ENCODE measurements at places on chromosomes 12 and 14.

- no peak for DNase-seq
Observed at GRCh38 chr12:823028-823698, 70.8 kb downstream of the WNK1 start.

- DNase-seq, result no peak
Observed at GRCh38 chr14:70905301-70905700, 2.0 kb upstream of the PCNX1 start.

GRCh38 chr12:96514328-96514727 lies 25.0 kb downstream of the CFAP54 start:
- no peak for DNase-seq

GRCh38 chr12:57455374-57456144 lies 452 bp downstream of the INHBE start:
- DNase-seq, result no peak

DNA sequence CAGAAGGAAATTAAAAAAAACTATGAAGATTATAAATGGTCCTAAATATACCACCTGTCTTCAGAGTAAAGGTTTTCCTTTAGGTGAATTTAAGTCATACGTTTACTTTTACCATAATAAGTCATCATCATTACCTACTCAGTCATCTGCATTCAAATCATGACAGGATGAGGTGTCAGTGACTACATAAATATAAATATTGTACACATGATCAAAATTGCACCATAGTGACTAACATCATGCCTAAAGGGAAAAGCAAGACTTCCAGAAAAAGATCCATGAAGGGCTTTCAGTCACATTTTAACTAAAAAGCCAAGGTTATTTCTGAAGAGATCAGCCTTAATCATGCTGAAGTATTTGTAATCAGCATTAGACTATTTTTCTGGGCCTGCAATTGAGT lies 759.9 kb upstream of the FLRT2 start:
- DNase-seq, result no peak

Measured in T-cell (primary cell).